ENCODE measurements at places on chromosomes 13 and 19. TPM values are rescaled to one million over a fixed set of nuclear protein-coding genes. Genes with fewer than 3 reads are reported as not detected.

GRCh38 chr19:46351241-46352041 is 4.6 kb downstream of the PPP5C start:
- no peak for DNase-seq

DNA sequence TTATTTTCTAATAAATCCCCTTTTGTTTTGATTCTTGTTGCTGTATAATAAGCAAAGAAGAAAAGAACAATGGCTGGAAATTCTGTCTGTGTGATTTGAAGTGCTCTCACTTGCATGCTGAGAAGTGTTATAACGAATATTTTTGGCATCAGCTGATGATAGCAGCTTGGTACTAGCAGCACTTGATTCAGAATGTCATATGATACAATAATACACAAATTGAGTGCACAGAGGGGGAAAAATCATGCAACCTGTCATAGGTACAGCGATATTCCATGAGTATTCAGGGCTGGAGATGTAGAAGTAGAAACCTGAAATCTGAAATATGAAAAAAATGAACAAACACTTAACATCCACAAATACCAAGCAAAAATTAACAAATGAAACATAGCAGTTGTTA is 108.1 kb downstream of the FGF14 start:
- DNase-seq: no peak

DNA sequence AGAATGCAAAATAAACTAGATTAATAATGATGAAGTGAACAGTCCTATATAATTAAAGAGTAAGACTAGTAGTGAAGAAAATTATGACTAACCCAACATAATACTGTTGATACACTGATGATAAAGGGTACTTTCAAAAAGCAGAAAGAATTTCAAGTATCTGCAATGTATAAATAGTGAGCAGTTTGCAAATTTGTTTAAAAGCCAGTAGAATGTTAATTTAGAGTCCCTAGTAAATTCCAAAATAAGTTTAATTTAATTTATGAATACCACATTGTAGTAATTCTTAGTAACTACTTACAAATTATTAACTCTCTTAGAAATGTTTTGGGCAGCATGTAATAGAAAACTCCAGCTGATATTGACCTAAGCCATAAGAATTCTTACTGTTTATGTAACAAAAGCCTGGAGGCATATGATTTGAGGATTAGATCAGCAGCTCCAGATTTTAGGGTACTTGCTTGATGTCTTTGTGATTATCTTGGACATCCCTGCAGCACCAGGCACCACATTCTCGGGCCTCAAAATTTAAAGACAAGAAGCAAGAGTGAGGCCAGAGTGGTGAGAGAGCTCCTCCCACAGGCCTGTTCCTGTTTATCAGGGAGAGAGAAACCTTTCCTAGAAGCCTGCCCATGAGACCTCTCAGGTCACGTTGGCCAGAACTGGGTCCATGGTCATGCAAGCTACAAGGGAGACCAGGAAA is 67.6 kb upstream of the TDRD3 start:
- no peak for DNase-seq

DNA sequence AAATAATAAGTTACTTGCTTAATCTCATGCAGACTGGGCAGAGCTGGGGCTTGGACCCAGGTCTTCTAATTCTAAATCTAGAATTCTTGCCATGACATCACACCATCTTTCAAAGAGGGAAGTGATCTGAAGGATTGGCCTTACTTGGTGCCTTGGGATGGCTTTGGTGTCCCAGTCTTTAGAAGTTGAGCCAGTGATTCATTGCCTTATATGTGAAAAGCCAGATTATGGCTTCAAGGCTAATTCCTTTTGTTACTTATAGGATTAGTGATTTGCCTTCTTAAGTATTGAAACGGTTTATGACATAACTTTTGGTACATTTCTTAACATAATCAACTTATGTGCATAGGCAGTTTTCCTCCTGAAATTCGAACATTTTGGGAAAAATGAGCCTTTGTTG is 14.9 kb downstream of the COG3 start:
- DNase-seq: no peak

GRCh38 chr19:54481326-54481930 is 8.3 kb upstream of the CDC42EP5 start:
- no peak for DNase-seq

Gene GJB6
- 5.9 TPM for total RNA-seq

Gene PCP2
- total RNA-seq: not detected

Gene GGN
- not detected for total RNA-seq

Measured in urinary bladder (tissue), 4 donors.